ENCODE measurements at places on chromosomes 12 and 14.
A peak's percentile ranks its signal among the peaks of the same experiment; 100 is the strongest.

GRCh38 chr12:19434538-19434937 is 4.8 kb upstream of the AEBP2 start:
- no peak for DNase-seq

DNA sequence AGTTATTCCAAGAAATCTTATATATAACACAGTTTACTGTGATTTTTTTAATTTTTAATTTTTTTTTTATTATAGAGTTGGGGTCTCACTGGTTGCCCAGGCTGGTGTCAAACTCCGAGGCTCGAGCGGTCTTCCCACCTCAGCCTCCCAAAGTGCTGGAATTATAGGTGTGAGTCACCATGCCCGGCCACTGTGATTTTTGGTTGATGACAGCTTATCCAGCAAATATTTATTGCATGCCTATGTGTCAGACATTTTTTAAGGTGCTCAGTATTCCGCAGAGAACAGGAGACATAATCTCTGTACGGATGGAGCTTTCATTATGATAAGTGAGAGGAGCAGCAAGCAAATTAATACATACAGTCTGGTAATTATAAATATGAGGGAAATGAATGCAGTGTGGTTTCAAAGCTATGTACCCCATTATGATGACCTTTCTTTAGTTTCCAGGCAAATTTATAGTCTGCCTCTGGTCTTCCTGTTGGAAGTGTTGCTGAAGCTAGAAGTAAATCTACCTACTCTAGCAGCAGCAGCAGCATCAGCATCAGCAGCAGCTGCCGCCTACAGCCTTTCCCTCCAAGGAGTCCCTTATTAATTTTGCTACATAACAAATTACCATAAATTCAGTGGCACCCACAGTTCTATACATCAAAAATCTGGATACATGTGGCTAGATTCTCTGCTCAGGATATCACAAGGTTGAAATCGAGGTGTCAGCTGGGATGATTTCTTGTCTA is 32.3 kb downstream of the FRS2 start:
- no peak for DNase-seq

GRCh38 chr12:49261721-49262120 is 3.2 kb upstream of the TUBA1C start:
- no peak for DNase-seq

GRCh38 chr12:6839482-6840201 is 1.1 kb upstream of the GNB3 start:
- peak; percentile 57 for DNase-seq

DNA sequence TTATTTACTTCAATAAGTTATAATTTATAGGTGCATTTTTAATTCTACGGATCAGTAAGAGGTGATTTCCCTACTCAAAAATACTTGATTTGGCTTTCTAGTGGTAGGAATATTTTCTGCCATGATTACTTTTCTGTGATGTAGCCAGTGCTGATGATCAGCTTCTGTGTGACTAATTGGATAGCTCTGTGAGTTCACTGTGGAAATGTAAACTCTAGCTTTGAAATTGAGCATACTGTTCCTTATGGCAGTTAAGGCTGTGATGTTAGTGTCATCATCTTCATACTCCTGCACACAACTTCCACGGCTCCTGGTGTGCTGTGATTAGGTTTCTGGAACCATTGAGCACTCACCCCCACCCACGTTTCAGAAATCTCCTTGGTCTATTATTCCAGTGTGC is 48.2 kb downstream of the PLEKHA5 start:
- no peak for DNase-seq

- DNase-seq, result no peak
These were observed 1.2 kb downstream of the MLF2 start for GRCh38 chr12:6751767-6752166.
